NCI-H226 (cell line): ENCODE measurements at places on chromosomes 7 and 10.

- no peak for DNase-seq
These were observed 33.9 kb downstream of the TSPAN14 start for GRCh38 chr10:80487791-80488538.

- no peak for DNase-seq
These were observed 38.6 kb upstream of the NPY start for GRCh38 chr7:24245362-24245761.

DNA sequence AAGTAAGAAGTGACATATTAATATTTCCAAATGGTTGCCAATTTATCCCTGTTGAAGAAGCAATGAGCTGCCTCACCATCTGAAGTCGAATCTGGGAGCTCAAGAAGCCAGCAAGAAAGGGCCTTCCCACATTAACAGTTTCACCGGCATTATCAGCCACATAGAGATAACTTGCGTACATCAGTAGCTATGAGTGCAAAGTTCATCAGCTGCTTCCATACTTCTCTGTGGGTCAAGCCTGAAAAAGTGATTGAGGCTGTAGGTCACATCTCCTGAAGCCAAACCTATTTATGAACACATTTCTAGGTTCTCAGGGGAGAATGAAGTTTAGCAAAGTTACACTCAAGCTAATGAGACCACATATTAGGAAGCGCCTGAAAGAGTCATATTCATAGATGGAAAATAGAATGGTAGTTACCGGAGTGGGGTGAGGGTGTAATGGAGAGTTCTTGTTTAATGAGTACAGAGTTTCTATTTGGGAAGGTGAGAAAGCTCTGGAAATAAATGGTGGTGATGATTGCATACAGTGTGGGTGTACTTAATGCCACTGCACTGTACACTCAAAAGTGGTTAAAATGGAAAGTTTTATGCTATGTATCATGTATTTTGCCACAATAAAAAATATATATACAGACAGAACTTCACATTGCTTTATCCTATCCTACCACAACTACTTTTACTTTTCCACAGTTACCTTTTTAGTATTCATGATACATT lies 189.3 kb upstream of the SP4 start:
- DNase-seq, result no peak

DNA sequence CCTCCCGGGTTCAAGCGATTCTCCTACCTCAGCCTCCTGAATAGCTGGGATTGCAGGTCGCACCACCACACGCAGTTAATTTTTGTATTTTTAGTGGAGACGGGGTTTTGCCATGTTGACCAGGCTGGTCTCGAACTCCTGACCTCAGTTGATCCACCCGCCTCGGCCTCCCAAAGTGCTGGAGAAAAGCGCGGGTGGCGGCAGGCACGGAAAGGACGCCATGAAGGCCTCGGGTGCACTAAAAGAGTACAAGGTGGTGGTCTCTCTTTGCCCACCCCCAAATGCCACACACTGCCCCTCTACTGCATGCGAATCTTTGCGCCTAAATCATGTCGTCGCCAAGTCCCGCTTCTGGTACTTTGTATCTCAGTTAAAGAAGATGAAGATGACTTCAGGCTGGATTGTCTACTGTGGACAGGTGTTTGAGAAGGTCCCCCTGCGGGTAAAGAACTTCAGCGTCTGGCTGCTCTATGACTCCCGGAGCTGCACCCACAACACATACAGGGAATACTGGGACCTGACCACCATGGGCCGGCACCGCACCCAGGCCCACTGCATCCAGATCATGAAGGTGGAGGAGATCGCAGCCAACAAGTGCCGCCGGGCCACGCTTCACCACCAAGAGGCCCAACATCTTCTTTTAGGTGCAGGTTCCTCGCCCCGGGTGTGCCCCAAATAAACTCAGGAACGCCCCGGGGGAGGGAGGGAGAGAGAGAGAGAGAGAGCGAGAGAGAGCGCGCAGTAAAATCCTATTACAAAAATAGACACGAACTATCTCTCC lies 161.7 kb downstream of the HECW1 start:
- no peak for DNase-seq

DNA sequence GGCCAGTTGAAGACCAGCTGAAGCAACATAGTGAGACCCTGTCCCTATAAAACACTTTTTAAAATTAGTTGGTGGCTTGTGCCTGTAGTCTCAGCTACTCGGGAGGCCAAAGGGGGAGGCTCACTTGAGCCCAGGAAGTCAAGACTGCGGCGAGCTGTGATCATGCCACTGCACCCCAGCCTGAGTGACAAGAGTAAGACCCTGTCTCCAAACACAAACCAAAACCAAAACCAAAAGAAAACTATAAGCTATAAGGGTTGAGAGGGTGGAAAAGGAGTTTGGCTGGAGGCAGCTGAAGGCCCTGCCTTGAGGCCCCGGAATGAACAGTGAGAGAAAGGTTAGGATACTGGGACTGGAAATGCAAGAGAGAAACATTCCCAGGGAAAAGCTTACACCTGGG lies 10.9 kb upstream of the EXOC6 start:
- no peak for DNase-seq

- DNase-seq, result no peak
These were observed 154.2 kb downstream of the VWC2 start for GRCh38 chr7:49927631-49928030.

- DNase-seq, result no peak
These were observed 76.8 kb downstream of the CTBP2 start for GRCh38 chr10:125083576-125083920.

- DNase-seq, result no peak
These were observed 305.7 kb downstream of the BMPER start for GRCh38 chr7:34211018-34211417.

- DNase-seq, result no peak
These were observed 26.8 kb downstream of the TRDMT1 start for GRCh38 chr10:17174626-17175025.

GRCh38 chr10:122845783-122846332 lies at the start of gene CUZD1:
TSS of gene CUZD1 (minus strand) at chr10:122845857. CDS start at chr10:122845843, 14 bp downstream.
- DNase-seq, result no peak

DNA sequence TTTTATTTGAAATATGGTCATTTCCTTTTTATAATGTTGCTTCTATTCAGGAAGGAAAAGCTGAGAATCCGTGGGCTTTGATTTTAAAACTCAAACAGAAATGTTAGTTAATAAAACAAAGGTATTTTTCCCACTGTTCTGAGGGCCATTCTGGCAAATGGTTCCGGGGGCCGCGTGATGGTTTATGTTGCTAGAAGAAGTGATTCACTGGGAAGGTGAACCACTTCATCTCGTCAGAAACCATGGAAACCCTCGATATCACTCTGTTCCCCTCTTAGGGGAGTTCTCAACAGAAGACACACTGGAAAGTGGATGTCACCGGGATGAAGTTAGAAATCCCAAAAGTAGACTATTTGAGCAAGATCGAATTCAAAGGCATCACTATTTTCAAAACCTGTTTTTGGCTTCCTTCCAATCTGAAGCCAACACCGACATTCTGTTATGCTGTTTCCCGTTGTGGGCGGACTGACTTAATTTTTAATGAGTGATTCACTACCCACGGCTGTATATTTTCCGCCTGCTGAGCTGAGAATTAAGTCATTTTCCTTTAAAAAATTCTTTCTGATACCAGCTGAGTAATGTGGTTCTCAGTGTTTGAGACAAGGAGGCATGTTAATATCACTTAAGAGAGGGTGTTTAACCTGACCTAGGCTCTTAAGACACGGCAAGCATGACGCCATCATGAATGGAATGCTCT lies 84.1 kb downstream of the PTPRE start:
- DNase-seq, result peak; percentile 83

GRCh38 chr7:30226614-30227268 lies 57.7 kb upstream of the ZNRF2 start:
- DNase-seq, result peak; percentile 48

DNA sequence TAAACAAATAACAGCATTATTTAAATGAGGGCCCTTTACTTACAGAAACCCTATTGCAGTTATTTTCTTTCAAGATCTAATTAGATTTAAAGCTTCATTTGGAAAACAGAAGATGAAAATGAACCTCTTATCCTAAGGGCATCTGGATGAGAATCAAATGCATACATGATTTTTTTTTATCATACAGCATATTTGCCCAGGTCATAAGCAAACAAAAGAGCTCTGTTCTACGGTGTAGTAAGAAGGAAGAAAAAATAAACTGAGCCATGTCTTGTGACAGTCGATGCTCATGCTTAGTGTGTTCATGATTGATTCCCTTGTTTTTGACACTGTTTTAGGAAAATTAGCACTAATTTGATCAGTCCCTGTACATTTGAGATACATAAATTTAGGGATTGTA lies 202.6 kb upstream of the RNF32 start:
- no peak for DNase-seq

DNA sequence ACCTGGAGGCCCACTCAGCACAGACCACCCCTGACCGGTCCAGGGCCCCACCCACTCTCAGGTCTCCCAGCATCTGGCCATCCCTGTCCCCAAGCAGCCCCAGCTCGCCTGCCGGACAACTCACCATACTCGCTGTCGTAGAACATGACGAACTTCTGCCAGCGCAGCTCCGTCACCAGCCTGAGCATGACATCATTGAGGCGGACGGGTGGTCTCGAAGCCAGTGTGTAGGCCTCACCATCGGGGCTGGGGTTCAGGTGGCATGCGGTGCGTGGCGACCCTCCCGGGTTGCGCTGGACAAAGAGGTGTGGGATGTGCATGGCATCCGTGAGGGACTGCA lies 160.4 kb downstream of the GRID1 start:
- DNase-seq, result no peak

- DNase-seq, result no peak
These were observed 22.5 kb downstream of the ERCC6 start for GRCh38 chr10:49516216-49516970.

GRCh38 chr7:69597278-69598076 lies 798 bp upstream of the AUTS2 start:
- no peak for DNase-seq

GRCh38 chr10:121322776-121323175 lies 275.5 kb downstream of the FGFR2 start:
- no peak for DNase-seq

- no peak for DNase-seq
These were observed 27.8 kb downstream of the GLUD1 start for GRCh38 chr10:87066865-87067264.

DNA sequence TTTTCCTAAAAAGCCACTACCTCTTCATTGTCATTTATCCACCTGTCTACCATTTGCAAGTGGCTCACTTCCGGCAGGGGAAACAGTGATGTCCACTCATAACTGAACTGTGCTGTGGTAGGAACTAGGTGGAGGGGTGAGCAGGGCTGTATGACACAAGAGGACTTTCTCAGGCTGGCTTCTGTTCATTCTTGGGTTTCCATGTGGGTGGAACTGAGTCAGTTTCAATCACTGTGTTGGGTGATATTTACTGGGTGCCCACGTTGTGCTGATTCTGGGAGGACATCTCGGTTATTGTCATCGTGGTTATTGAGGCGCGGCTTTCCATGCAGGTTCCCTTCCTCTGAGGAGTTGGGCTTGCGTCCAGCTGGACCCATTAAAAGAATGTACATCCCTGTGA lies 38.8 kb downstream of the RAMP3 start:
- DNase-seq, result no peak

DNA sequence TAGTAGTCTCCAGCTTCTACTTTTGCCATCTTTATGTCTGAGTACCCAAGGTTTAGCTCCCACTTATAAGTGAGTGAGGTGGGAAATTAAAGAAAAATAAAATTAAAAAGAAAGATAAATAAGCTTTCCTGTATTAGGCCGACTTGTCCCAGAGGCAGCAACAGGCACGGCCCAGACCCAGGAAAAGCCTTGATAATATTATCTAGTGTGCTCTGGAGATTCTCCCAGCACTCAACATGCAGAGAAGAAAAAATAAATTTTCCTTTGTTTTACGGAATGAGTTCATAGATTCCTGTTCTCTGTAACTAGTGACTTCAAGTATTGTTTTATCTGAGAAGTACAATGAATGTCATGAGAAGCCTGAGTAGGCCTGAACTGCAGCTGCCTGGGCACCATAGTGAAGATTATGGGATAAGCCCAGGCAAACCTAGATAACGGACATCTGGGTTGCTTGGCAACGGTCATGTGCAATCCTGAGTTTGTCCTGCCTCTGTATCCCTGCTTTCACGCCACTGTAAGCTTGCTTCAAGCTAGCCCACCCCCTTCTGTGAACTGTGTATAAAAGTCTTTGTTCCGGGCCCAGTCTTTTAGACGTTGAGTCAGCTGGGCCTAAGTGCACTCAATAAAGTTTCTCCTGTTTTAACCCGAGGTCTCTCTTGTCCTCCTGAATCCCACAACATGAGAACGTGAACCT lies 6.4 kb downstream of the ATE1 start:
- DNase-seq, result no peak

- DNase-seq, result no peak
These were observed 309.0 kb upstream of the HGF start for GRCh38 chr7:82078807-82079206.

DNA sequence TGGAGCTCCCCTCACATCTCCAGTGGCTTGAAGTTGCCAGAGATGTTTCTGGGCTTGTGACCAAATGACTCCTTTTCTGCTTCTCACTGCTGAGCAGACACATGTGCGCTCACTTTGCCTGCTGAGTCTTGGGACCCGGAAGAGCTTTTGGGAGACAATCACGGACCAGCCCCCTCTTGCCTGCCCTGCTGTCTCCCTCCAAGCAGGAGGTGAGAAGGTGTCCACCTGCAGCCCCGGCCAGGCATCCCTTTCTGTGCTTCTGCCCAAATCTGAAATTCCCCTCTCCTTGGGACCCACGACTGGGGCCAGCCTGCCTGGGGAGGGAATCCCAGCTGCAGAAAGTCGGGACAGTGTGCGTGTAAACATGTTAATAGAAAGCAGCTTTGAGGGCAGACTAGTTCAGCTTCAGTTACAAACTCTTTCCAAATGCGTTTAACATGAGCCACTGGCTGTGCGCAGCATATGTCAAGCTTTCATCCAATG lies 31.7 kb downstream of the HTRA1 start:
- DNase-seq, result no peak

- DNase-seq, result peak; percentile 42
These were observed 1.7 kb upstream of the TBATA start for GRCh38 chr10:70786799-70787415.

- no peak for DNase-seq
These were observed 282.9 kb downstream of the TWIST1 start for GRCh38 chr7:18834577-18834976.

GRCh38 chr7:37930226-37930948 lies 9.9 kb downstream of the EPDR1 start:
- DNase-seq, result no peak

DNA sequence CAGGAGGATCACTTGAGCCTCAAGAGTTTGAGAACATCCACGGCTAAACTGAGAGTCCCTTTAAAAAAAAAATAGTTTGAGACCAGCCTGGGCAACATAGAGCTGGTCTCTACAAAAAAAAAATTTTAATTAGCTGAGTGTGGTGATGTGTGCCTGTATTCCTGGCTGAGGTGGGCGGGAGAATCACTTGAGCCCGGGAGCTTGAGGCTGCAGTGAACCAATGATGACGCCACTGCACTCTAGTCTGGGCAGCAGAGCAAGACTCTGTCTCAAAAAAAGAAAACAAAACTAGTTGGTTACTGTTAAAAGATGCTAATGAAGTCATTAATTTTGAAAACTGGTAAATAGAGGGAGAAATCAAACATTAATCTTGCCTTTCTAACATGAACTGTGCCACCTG lies 76.4 kb downstream of the MMRN2 start:
- no peak for DNase-seq

GRCh38 chr10:46330894-46331293 lies 44.1 kb downstream of the ANTXRL start:
- no peak for DNase-seq

GRCh38 chr7:28813243-28813962 lies 144.7 kb downstream of the TRIL start:
- no peak for DNase-seq
